ENCODE measurements at places on chromosomes 3 and 15.

DNA sequence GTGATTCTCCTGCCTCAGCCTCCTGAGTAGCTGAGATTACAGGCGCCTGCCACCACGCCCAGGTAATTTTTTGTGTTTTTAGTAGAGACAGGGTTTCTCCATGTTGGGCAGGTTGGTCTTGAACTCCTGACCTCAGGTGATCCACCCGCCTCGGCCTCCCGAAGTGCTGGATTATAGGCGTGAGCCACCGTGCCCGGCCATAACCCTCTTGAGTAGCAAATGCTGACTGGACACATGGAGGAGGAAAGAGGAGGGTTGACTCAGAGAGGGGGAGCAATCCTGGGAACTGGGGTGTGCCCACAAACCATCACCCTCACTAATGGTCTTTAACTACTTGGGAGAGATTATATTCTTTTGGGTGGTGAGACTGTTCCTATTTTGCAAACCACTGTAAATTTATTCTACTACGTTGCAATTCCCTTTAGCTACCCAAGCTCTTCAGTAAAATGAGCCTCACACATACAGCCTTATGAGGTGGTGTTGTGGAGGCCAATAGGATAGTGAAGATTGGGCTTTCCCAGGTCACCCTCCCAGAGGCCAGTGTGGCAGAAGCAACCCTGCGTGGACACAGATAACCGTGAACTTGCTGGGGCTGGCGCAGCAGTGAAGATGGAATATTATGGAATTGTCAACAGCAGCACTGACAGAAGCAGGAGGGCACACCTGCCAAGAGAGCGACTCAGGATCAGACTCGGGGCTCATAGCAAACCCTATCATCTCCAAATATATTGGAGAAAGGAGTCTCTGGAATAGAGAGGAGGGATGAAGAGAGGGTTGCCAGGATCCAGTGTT is 37.4 kb downstream of the TLNRD1 start:
- no peaks in the 10 kb centered on the region for H3K27me3 ChIP-seq
- no peaks in the 10 kb centered on the region for H3K36me3 ChIP-seq
- DNase-seq, result no peak

DNA sequence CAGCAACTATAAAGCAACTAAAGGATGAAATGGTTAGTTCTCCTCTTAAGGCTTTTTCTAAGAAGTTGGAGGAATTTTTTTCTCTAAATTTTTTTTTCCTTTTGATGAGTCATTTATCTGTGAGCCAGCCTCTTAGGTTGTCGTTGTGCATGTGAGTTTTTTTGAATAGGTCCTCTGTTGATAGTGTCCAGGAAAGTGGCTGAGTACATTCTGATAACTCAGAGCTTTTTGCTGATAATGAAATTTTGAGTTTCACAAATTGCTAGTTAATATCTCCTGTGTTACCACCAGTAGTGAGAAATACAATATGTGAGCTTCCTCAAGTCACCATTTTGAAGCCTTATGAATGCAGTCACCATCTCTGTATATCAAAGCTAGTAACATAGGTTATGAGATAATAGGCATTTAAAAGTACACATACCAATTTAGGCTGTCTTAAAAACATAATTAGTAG is 7.1 kb upstream of the LXN start:
- peaks cover 2% of the 10 kb centered on the region for H3K4me1 ChIP-seq
- peaks cover 3% of the 10 kb centered on the region for H3K36me3 ChIP-seq
- H3K27ac ChIP-seq, result no peak overlapping the region
- DNase-seq, result no peak
- no peaks in the 10 kb centered on the region for H3K27me3 ChIP-seq

DNA sequence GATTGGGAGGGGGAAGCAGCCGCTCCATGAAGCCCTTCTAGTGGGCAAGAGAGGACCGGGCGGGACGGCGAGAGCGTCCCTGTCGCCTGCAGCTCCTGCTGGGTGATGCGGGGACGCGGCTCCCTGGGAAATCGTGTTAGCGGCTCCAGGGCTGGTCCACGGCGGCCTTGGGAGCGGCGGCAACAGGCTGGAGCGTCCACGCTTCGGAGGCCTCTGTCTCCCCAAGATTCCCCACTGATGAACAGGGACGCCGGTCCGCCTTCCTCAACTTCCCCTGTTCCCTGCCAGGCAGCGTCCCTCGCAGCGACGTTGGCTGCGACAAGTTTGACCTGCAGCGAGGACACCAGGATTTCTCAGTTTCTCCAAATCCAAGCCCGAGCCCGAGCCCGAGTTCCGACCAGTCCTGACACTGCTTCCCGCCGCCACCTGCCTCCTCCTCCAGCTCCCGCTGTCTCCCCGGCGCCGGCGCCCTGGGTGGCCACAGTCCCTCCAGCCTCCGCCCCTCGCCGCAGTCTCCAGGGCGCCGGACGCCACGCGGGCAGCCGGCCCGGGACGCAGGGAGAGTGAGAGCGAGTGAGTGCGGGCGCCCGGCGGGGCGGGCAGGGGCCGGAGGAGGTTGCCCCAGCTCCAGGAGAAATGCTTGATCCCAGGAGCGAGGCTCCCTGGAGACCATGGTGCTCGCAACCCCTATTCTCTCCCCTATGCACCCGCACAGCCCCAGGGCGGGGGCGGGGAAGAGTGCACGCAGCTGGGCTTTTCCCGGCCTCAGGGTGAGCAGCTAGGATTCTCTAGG is 78.1 kb upstream of the RNF7 start:
- peak overlapping the region; percentile 6 for H3K4me3 ChIP-seq
- no peaks in the 10 kb centered on the region for H3K27me3 ChIP-seq
- peak overlapping the region; percentile 2 for H3K27ac ChIP-seq

- no peak for DNase-seq
- no peak overlapping the region for H3K4me3 ChIP-seq
- no peaks in the 10 kb centered on the region for H3K36me3 ChIP-seq
- H3K4me1 ChIP-seq, result peaks cover 3% of the 10 kb centered on the region
- H3K27me3 ChIP-seq, result no peaks in the 10 kb centered on the region
Measured at GRCh38 chr3:23385327-23385726, 182.2 kb downstream of the UBE2E2 start.

All from aorta (tissue), 5 donors.